ENCODE measurements at places on chromosomes 11 and 22.

DNA sequence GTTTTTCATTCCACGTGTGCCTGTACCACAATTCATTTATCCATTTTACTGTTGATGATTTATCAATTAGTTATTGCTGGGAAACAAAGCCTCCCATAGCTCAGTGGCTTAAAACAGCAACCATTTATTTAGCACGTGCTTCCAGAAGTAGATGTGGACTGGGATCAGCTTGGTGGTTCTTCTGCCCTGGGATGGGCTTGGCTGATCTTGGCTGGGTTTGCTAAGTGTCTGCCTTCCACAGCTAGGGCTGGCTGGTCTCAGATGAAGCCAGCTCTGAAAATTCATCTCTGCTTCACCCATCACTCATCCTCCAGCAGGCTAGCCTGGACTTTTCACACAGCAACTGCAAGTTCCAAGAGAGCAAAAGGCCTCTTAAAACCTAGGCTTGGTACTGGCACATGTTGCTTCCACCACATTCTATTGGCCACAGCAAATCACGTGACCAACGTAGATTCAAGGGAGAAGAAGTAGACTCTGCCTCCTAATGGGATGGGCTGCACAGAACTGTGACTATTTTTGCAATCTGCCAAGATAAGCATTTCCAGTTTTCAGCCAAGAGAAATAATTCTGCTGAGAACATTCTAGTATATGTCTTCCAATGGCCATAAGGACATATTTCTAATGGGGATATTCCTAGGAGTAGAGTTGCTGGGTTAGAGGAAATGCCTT lies 124.9 kb downstream of the MN1 start:
- DNase-seq: peak; percentile 17

DNA sequence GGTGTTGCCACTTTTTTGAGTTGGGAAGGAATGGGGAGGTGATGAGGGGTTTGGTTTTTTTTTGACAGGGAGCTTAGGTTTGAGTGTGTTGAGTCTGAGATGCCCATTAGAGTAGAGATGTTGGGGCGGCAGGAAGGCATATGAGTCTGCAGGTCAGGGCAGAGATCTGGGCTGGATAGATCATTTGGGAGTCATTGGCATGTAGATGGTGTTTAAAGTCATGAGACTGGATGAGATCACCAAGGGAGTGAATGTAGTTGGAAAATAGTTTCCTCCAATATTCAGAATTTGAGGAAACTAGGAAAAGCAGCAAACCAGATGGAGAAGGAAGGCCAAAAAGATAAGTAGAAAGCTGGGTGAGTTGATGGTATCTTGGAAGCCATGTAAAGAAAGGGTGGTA lies 2.1 kb upstream of the ANAPC15 start:
- DNase-seq: peak; percentile 40

- no peak for DNase-seq
Measured at GRCh38 chr11:10785146-10785474, 23.6 kb downstream of the EIF4G2 start.

DNA sequence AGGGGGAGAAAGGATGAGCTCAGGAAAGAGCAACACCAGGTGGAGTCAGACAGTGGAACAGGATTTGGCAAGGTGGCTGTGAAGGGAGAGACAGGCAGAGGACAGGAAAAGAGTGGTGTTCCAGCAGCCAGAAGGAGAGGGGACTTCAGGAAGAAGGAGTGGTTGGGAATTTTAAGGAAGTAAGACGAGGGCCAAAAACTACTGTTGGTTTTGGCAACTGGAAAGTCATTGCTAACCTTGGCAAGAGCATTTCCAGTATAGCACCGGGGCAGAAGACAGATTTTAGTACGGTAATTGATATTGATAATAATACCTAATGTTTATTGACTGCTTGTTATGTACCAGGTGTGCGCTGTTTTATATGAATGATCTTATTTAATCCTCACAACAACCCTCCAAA lies 15.4 kb upstream of the DDX6 start:
- no peak for DNase-seq

DNA sequence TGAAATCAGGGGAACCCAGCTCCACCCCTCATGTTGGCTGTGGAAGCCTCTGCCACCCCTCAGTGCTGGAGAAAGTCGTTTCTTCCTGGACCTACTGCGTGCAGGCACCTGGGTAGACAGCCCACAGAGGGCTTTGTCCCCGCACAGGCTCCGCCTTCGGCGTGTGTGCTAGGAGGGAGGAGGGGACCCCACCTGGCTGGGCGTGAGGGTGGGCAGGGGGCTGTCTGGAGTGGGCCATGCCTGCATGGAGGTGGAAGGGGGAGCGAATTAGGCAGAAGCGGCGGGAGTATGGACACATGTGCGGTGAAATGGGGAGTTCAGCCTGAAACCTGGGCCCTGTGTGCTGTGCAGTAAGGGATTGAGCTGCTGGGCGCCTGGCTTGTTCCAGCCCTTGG lies 49.3 kb downstream of the FBLN1 start:
- no peak for DNase-seq

DNA sequence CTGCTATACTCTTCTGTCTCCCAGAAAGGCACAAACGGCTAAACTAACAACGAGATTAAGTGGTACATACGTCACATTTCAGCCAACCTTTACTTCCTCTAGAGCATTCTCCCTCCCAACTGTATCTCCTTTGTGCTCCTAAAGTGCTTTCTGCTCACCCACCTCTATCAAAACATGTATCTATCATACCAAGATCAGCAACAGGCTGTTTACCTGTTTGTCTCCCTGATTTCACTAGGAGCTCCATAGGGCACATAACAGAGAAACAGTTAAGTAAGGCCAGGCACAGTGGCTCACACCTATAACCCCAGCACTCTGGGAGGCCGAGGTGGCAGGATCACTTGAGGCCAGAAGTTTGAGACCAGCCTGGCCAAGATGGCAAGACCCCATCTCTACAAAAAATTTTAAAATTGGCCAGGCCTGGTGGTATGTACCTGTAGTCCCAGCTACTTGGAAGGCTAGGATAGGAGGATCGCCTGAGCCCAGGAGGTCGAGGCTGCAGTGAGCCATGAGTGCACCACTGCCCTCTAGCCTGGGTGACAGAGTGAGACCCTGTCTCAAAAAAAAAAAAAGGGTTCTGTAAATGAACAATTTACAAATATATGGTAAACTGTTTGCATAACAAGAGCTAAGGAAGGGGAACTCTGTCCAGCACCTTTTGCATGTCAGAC lies 2.8 kb downstream of the NDUFC2 start:
- DNase-seq: no peak

DNA sequence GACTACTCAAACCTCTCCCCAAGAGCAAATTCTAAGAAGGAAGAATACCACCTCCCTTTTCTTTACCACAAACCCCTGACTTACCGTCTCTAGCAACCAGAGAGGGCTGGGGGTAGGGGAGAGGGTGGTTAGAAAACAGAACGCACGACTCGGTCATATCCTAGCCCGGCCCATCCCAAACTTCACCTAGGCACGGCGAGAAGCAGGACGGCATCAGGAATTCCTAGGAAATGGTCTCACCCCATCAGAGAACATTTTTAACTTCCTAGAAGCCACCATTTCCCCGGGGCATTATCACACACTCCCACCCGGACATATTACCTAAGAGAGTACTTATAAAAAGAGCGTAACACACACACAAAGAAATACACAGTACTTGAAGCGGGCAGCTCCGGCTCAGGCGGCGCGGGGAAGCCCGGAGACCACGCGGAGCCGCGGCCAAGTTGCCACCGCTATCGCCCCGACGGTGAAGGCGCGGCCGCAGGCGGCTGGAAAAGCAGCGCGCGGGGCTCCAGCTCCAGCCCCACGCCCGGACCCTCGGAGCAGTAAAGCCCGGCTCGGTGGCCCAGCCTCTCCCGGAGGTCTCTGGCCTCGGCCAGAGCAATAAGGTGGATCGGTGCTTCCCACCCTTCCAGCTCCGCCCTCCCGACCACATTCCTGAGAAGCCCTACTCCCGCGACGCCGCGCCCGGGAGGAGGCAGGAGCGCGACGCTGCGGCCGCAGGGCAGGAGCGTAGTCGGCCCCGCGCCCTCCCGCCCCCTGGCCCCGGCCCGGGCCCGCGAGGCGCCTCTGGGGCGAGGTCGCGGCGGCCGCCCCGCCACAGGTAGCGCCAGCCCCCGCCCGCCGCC lies 878 bp downstream of the RRAS2 start:
- DNase-seq: peak; percentile 80

GRCh38 chr11:134736251-134736947 lies 324.4 kb upstream of the B3GAT1 start:
- DNase-seq: no peak

GRCh38 chr11:13126430-13126829 lies 117.3 kb downstream of the RASSF10 start:
- DNase-seq: peak; percentile 83

- DNase-seq: peak; percentile 52
Measured at GRCh38 chr22:40156001-40156516, 21.7 kb upstream of the TNRC6B start.

GRCh38 chr11:9150926-9151325 lies 59.5 kb upstream of the SCUBE2 start:
- DNase-seq: peak; percentile 32

DNA sequence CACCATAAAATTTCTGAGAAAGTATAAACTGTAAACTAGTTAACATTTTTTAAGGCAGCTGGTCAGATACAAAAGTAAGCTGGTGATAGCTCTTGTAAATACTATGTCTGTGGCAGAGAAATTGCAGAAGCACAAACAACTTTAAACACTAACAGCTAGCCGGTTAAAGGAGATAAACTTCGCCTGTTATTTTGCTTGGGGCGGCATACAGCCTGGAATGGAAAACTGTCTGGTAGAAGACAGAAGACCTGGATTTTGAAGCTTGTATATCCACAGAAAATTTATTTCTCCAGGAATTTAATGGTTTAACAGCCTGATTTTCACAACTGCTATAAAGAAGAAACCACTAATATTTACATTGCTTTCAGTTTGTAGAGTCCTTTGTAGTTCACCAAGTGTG lies 65.3 kb upstream of the FIBIN start:
- no peak for DNase-seq

DNA sequence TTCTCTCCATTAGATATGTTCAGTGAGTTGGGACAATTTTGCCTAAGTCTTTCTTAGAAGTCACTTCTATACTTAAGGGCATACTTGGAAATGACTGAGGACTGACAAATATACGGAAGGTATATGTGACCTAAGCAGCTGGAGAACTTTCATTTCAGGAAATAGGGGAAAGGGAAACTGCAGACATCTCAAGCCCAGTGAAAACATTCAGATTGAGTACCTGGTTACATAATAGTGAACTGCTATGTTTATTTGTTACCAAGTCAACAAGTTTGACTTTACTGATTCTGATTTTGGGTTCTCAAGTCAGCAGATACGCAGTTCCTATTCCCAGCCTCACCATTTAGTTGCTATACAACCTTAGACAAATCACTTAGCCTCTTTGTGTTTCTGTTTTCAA lies 1173.9 kb downstream of the LRRC4C start:
- no peak for DNase-seq

DNA sequence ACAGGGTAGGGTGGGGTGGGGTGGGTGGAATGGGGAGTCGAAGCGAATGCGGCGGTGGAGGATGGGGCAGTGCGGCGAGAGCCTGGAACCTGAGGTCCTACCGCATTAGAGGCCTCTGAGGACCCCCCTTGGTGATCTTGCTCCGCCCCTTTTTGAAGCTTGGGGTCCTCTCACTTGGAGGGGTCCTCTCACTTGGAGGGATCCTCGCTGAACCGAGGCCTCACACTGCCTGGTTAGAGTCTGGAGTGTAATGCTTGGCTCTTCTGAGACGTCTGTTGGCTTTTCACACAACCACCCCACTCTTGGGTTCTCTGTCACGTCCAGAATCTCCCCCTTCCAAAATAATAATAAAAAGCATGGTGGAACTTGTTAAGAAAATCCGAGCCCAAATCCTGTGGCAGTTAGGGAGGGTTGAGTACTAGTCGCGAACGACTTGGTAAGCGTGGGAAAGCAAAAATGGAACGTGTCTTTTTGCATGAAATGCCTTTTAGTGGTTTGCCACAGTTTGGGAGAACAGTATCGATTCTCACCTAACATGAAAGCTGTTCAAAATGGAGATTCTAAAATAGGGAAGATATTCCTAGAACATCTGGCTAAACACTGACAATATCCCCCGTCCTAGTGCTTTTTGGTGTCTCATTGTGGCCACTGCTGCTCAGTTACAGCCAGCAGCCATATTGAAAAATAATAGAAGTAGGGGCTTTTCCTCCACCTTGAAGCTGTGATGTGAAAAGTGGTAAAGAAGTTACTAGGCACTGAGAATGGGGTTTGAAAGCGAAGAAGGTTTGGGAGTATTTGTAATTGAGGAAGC lies 822 bp downstream of the RBX1 start:
- peak; percentile 54 for DNase-seq

GRCh38 chr11:57318178-57318577 lies 6.6 kb downstream of the TNKS1BP1 start:
- no peak for DNase-seq

- peak; percentile 22 for DNase-seq
Measured at GRCh38 chr11:13970986-13971385, 8.5 kb downstream of the SPON1 start.

- no peak for DNase-seq
Measured at GRCh38 chr11:57161351-57161750, 20.4 kb upstream of the LRRC55 start.

- no peak for DNase-seq
Measured at GRCh38 chr11:60866911-60867870, at the start of gene ZP1. ZP1 (plus strand) TSS chr11:60867542; CDS start chr11:60867562, 20 bp downstream.

- DNase-seq: no peak
Measured at GRCh38 chr22:17366830-17367229, 2.4 kb upstream of the CECR2 start.

DNA sequence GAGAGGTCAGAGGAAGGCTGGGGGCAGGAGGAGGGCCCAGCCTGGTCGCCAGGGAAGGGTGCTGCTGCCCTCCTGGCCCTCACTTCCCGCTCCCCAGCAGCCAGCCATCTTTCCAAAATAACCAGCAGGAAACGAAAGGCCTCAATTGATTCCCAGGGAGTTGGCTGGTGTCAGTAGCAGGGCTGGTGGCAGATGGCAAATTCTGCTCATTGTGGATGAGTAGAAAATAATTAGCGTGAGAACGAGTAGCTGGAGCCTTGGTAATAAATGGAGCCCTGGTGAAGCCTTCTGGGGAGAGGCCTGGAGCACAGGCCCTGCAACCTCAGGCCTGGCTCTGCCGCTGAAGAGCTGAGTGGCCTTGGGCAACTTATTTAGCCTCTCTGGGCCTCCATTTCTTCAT lies 31.3 kb downstream of the DAGLA start:
- no peak for DNase-seq

DNA sequence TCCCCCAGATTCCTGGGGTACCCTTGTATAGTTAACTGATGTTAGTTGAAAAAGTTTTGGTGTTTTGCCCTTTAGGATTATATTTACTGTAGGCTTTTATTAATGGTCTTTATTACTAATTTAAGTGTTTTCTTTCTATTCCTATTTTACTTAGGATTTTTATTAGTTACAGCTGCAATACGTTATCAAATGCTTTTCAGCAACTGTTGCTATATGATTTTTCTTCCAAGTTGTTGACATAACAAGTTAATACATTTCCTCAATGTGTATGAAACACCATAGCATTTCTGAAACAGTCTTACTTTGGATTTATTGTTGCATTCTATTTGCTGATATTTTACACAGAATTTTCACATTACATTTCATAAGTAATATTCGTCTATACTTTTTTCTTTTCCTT lies 81.2 kb upstream of the RASSF10 start:
- DNase-seq: no peak

Measured in EH (cell line).